ENCODE measurements at places on chromosomes 3 and 15.
A peak's percentile ranks its signal among the peaks of the same experiment; 100 is the strongest.

- peaks cover 36% of the 10 kb centered on the region for H3K27me3 ChIP-seq
- H3K27ac ChIP-seq: no peak overlapping the region
- H3K36me3 ChIP-seq: no peaks in the 10 kb centered on the region
- H3K4me1 ChIP-seq: no peaks in the 10 kb centered on the region
- no peak for DNase-seq
Measured at GRCh38 chr3:10941972-10942371, 50.6 kb upstream of the SLC6A1 start.

DNA sequence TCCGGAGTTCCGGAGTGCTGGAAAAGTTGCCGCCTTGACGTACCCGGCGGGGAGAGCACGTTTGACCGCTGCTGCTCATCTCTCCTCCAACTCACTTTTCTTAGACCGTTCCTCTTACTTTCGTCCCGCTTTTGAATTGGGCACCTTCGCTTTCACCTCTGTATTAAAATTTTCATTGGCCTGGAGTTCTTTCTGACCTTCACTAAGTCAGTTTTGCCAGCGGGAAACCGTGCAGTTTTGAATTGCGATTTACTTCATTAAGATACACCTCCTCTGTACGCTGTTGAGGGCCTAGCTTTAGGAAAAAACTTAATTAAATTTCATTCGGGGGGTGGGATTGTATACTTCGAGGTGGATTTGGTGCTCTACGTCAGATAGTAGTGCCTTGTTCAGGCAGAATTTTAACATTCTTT lies 1.3 kb downstream of the GMPS start:
- DNase-seq: no peak
- H3K27ac ChIP-seq: peak overlapping the region; percentile 81
- peaks cover 28% of the 10 kb centered on the region for H3K4me1 ChIP-seq
- peak overlapping the region; percentile 87 for H3K4me3 ChIP-seq
- H3K27me3 ChIP-seq: no peaks in the 10 kb centered on the region

- no peak overlapping the region for H3K4me3 ChIP-seq
- no peaks in the 10 kb centered on the region for H3K36me3 ChIP-seq
- H3K27ac ChIP-seq: no peak overlapping the region
- H3K27me3 ChIP-seq: no peaks in the 10 kb centered on the region
- H3K4me1 ChIP-seq: peaks cover 16% of the 10 kb centered on the region
Measured at GRCh38 chr3:66665021-66665695, 164.3 kb upstream of the LRIG1 start.

GRCh38 chr15:35545316-35545823 lies 595 bp downstream of the DPH6 start:
- peaks cover 14% of the 10 kb centered on the region for H3K36me3 ChIP-seq
- DNase-seq: no peak
- peak overlapping the region; percentile 88 for H3K4me3 ChIP-seq
- peak overlapping the region; percentile 97 for H3K27ac ChIP-seq
- peaks cover 36% of the 10 kb centered on the region for H3K4me1 ChIP-seq

DNA sequence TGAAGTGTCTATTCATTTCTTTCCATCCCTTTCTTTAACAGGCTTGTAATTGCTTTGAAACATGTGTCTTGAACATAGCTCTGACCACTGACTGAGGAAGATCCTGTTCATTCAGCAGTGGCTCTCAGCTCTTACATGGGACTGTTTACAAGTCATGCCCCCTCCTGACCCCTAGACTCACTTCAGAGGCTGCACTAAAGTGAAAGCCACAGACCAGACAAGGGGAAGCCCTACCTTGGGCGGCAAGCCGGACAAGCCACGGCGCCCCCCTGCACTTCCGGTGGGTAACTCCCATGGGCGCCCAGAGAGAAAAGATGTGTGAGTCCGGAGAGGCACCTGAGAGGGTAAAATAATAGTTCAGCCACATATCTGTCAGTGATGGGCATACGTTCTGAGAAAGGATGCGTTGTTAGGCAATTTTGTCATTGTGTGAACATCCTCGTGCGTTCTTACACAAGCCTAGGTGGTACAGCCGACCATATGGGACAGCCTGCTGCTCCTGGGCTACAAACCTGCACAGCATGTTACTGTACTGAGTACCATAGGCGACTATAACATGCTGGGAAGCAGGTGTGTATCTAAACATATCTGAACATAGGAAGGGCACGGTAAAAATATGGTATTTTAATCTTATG lies 116.2 kb downstream of the CHSY1 start:
- no peaks in the 10 kb centered on the region for H3K27me3 ChIP-seq
- no peak overlapping the region for H3K4me3 ChIP-seq
- DNase-seq: no peak
- H3K4me1 ChIP-seq: peaks cover 25% of the 10 kb centered on the region
- H3K36me3 ChIP-seq: no peaks in the 10 kb centered on the region
- H3K27ac ChIP-seq: no peak overlapping the region

GRCh38 chr3:151775314-151776258 lies 38.3 kb upstream of the AADAC start:
- no peaks in the 10 kb centered on the region for H3K27me3 ChIP-seq
- peaks cover 16% of the 10 kb centered on the region for H3K4me1 ChIP-seq
- DNase-seq: no peak
- no peak overlapping the region for H3K27ac ChIP-seq
- H3K4me3 ChIP-seq: no peak overlapping the region
- no peaks in the 10 kb centered on the region for H3K36me3 ChIP-seq

DNA sequence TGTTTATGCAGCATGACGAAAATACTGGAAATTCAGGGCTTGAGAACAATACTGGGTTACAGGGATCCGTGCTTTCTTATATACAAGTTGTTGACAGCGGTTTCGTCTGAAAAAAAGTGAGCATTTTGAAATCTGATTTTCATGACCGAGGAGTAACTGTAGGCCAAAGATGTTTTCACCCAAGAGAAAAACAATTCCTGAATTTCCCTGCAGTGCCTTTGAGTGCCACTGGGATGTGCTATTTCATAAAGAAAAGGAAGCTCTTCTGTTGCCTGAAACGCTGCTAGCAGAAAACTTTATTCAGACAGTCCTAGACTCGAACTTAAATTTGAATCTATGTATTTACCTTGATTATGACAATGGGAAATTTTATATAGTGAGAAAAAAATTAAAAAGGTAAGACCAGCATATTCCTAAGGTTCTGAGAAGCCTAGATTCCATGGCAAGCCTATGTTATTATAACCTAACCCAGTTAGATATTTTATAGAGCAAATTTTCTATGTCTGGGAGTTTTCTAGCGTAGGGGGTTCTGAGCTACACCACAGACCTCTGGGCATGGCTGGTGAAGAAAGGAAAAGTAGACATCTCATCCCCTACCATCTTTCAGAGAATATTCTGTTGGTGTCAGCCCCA lies 30.2 kb downstream of the KCNAB1 start:
- no peak for DNase-seq
- no peaks in the 10 kb centered on the region for H3K27me3 ChIP-seq
- H3K36me3 ChIP-seq: no peaks in the 10 kb centered on the region
- H3K4me1 ChIP-seq: peaks cover 19% of the 10 kb centered on the region

DNA sequence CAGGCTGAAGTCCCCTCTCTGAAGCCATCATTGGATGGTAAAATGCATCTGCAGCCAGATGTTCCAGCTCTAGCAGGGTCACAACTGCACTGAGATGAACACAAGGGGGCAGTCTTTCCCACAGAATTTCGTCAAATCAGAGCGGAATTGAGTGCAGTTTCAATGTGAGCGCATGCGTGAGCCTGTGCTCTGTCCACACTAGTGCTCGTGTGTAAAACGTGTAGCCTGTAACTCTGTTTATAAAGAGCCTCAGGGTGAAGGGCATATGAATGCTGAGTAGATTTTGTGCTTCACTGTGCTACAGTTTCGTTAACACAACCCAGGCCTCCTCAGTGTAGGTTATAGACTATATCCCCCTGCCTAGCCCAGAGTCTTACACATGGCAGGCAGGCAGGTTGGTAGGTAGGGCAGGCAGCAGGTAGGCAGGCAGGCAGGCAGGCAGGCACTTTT lies 92.7 kb upstream of the GOLGA6L4 start:
- no peaks in the 10 kb centered on the region for H3K4me1 ChIP-seq
- no peak overlapping the region for H3K27ac ChIP-seq
- H3K27me3 ChIP-seq: peaks cover 55% of the 10 kb centered on the region
- no peaks in the 10 kb centered on the region for H3K36me3 ChIP-seq
- no peak overlapping the region for H3K4me3 ChIP-seq

DNA sequence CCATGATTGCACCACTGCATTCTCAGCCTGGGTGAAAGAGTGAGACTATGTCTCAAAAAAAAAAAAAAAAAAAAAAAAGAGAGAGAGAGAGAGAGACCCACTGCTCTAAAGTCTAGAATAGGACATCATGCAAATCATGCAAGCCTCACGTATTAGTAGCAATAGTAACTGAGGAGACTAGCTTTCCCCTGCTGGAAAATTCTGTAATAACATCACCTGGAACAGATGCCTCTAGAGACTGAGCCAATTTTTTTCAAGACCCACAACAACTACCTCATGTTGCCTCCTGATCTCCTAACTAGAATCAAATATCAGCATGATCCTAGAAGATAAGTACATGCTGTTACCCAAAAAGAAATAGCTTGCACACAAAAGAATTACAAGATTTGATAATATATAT lies 461.9 kb downstream of the AGBL1 start:
- no peaks in the 10 kb centered on the region for H3K4me1 ChIP-seq
- no peaks in the 10 kb centered on the region for H3K27me3 ChIP-seq
- H3K27ac ChIP-seq: no peak overlapping the region
- no peak for DNase-seq
- no peak overlapping the region for H3K4me3 ChIP-seq

DNA sequence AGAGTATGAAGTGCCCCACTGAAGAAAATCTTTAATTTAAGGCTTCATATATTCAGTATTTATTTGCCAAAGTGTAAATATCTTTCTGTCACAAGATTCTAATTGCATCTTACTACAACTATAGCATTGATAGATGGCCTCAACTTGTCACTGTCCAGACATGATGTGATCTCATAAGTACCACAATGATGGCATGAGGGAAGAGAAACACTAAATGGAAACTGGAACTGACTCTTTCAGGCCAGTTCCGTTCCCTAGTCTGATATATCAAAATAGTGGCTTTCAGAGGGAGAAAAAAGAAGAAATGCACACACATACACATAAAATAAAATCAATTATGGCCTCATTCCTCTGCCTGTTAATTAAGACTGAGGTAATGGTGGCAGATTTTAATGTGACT lies 615.7 kb downstream of the TBL1XR1 start:
- H3K4me3 ChIP-seq: no peak overlapping the region
- peaks cover 3% of the 10 kb centered on the region for H3K27me3 ChIP-seq
- no peaks in the 10 kb centered on the region for H3K36me3 ChIP-seq

- no peak overlapping the region for H3K4me3 ChIP-seq
- no peak overlapping the region for H3K27ac ChIP-seq
- no peak for DNase-seq
- H3K36me3 ChIP-seq: no peaks in the 10 kb centered on the region
- peaks cover 6% of the 10 kb centered on the region for H3K27me3 ChIP-seq
- H3K4me1 ChIP-seq: no peaks in the 10 kb centered on the region
Measured at GRCh38 chr3:116288485-116288884, 156.8 kb downstream of the LSAMP start.

- H3K4me3 ChIP-seq: no peak overlapping the region
- H3K4me1 ChIP-seq: no peaks in the 10 kb centered on the region
- no peak for DNase-seq
- no peaks in the 10 kb centered on the region for H3K36me3 ChIP-seq
- no peak overlapping the region for H3K27ac ChIP-seq
- H3K27me3 ChIP-seq: no peaks in the 10 kb centered on the region
Measured at GRCh38 chr15:24899795-24900194, 55.0 kb upstream of the SNRPN start.

- H3K27me3 ChIP-seq: no peaks in the 10 kb centered on the region
- H3K36me3 ChIP-seq: no peaks in the 10 kb centered on the region
- no peaks in the 10 kb centered on the region for H3K4me1 ChIP-seq
- H3K27ac ChIP-seq: no peak overlapping the region
- H3K4me3 ChIP-seq: no peak overlapping the region
- DNase-seq: no peak
Measured at GRCh38 chr3:36548712-36549111, 168.4 kb downstream of the STAC start.

- no peak overlapping the region for H3K27ac ChIP-seq
- no peak for DNase-seq
- H3K27me3 ChIP-seq: no peaks in the 10 kb centered on the region
- H3K36me3 ChIP-seq: peaks cover 59% of the 10 kb centered on the region
- H3K4me1 ChIP-seq: peaks cover 7% of the 10 kb centered on the region
- H3K4me3 ChIP-seq: no peak overlapping the region
Measured at GRCh38 chr15:65888981-65889380, 19.7 kb downstream of the RAB11A start.

GRCh38 chr15:90563463-90563862 lies 33.7 kb downstream of the CRTC3 start:
- H3K4me1 ChIP-seq: peaks cover 44% of the 10 kb centered on the region
- no peak overlapping the region for H3K4me3 ChIP-seq
- DNase-seq: no peak

DNA sequence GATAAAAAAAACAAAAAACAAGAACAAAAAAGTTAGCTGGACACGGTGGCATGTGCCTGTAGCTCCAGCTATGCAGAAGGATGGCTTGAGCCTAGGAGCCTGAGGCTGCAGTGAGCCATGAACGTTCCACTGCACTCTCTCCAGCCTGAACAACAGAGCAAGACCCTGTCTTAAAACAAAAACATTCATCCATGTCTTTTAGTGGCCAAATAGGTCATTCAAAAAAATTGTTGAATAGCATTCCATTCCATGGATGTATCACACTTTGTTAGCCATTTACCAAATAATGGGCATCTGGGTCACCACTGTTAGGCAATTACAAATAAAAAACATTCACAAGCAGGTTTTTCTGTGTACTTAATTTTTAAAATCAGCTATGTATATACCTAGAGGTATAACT lies 139.7 kb downstream of the STAG1 start:
- peaks cover 3% of the 10 kb centered on the region for H3K4me1 ChIP-seq
- H3K36me3 ChIP-seq: peaks cover 6% of the 10 kb centered on the region
- no peak overlapping the region for H3K4me3 ChIP-seq
- DNase-seq: no peak
- no peak overlapping the region for H3K27ac ChIP-seq
- no peaks in the 10 kb centered on the region for H3K27me3 ChIP-seq

DNA sequence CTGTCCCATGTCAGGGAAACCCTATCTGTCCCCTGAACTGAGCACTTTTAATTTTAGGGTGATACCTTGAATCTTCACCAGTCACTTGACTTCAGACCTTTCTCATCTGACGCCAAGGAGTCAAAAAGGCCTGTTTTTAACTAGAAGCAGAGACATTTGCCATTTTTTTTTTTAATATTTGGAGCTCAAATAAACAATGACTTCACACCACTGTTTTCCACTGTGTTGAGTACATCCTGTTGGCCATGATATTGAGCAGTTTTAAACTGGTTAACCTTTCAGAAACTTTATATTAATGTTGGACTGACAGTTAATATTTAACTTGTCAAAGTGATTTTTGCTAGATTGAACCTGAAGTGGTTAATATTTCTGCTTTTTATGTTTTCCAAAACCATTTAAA lies 28.2 kb downstream of the DAG1 start:
- no peak for DNase-seq
- H3K36me3 ChIP-seq: peaks cover 9% of the 10 kb centered on the region
- H3K4me3 ChIP-seq: no peak overlapping the region
- peak overlapping the region; percentile 45 for H3K27ac ChIP-seq
- H3K4me1 ChIP-seq: peaks cover 25% of the 10 kb centered on the region

GRCh38 chr15:82856397-82857170 lies 47.2 kb downstream of the WHAMM start:
- H3K4me1 ChIP-seq: no peaks in the 10 kb centered on the region
- DNase-seq: peak; percentile 66
- H3K27ac ChIP-seq: no peak overlapping the region

All from osteocyte (in vitro differentiated cells).